Lung microvascular endothelial cell (primary cell): ENCODE measurements at places on chromosomes 5 and 9. TPM values are rescaled to one million over a fixed set of nuclear protein-coding genes. Genes with fewer than 3 reads are reported as not detected.

TCF7 gene
- under 0.01 and 0.22 TPM in 2 replicates for total RNA-seq

ARSI gene
- total RNA-seq, result 0.22 TPM in 1 of 2 replicates, not detected in the other

TRPM3 gene
- 0.40 and 1.1 TPM in 2 replicates for total RNA-seq

RALGPS1 gene
- 2.0 and 2.4 TPM in 2 replicates for total RNA-seq

MAP1B gene
- total RNA-seq, result 41.1 and 41.4 TPM in 2 replicates

CTSV gene
- total RNA-seq, result 0.20 and 1.1 TPM in 2 replicates

PRR16 gene
- total RNA-seq, result under 0.01 TPM in 1 of 2 replicates, not detected in the other

CD274 gene
- 4.4 and 7.5 TPM in 2 replicates for total RNA-seq

SLC6A7 gene
- total RNA-seq, result not detected in 2 replicates

DNAI1 gene
- total RNA-seq, result not detected in 2 replicates

TRIM36 gene
- total RNA-seq, result 0.20 and 0.22 TPM in 2 replicates

KCNV2 gene
- not detected in 2 replicates for total RNA-seq

PDGFRB gene
- 5.4 and 9.5 TPM in 2 replicates for total RNA-seq

HNRNPH1 gene
- total RNA-seq, result 458 and 725 TPM in 2 replicates

DDX31 gene
- total RNA-seq, result 5.7 and 9.1 TPM in 2 replicates

KIAA0825 gene
- 0.44 and 0.99 TPM in 2 replicates for total RNA-seq

MAT2B gene
- total RNA-seq, result 77.1 and 81.0 TPM in 2 replicates

RGMB gene
- total RNA-seq, result 6.3 and 7.0 TPM in 2 replicates

IFNA2 gene
- total RNA-seq, result not detected in 2 replicates

ANXA2R gene
- 6.5 and 7.2 TPM in 2 replicates for total RNA-seq

RPS23 gene
- 3,005 and 3,897 TPM in 2 replicates for total RNA-seq

CCNI2 gene
- total RNA-seq, result under 0.01 TPM in 1 of 2 replicates, not detected in the other

UTP15 gene
- total RNA-seq, result 10.2 and 14.1 TPM in 2 replicates

DAP gene
- 16.1 and 23.5 TPM in 2 replicates for total RNA-seq

C1QTNF3 gene
- 0.40 and 0.87 TPM in 2 replicates for total RNA-seq

ERGIC1 gene
- 51.0 and 81.3 TPM in 2 replicates for total RNA-seq

NAIP gene
- 0.65 and 2.4 TPM in 2 replicates for total RNA-seq

PCDHGA6 gene
- 1.7 and 2.4 TPM in 2 replicates for total RNA-seq

PCDHGB7 gene
- total RNA-seq, result 4.1 and 6.2 TPM in 2 replicates

PLPP1 gene
- 157 and 160 TPM in 2 replicates for total RNA-seq

GFPT2 gene
- total RNA-seq, result 0.79 and 1.1 TPM in 2 replicates

PGM5 gene
- 27.5 and 295 TPM in 2 replicates for total RNA-seq

CHSY3 gene
- 2.8 and 3.4 TPM in 2 replicates for total RNA-seq

FYB1 gene
- total RNA-seq, result not detected in 2 replicates

OTP gene
- total RNA-seq, result not detected in 2 replicates

ZNG1F gene
- total RNA-seq, result 2.0 and 5.8 TPM in 2 replicates

F12 gene
- 0.40 and 0.44 TPM in 2 replicates for total RNA-seq

TMEM252 gene
- total RNA-seq, result not detected in 2 replicates
